Transverse colon (tissue), 4 donors: ENCODE measurements at places on chromosomes 1 and 21. TPM values are rescaled to one million over a fixed set of nuclear protein-coding genes. Genes with fewer than 3 reads are reported as not detected.
A peak's percentile ranks its signal among the peaks of the same experiment; 100 is the strongest.

- no peaks in the 10 kb centered on the region for H3K36me3 ChIP-seq
- H3K27ac ChIP-seq, result no peak overlapping the region
- H3K27me3 ChIP-seq, result no peaks in the 10 kb centered on the region
- no peak for DNase-seq
Measured at GRCh38 chr1:2405588-2406295, 6.6 kb downstream of the PEX10 start.

- no peak overlapping the region for H3K27ac ChIP-seq
- H3K27me3 ChIP-seq, result no peaks in the 10 kb centered on the region
- H3K4me3 ChIP-seq, result no peak overlapping the region
- no peak for DNase-seq
- H3K36me3 ChIP-seq, result no peaks in the 10 kb centered on the region
Measured at GRCh38 chr1:202038688-202039346, 28.4 kb downstream of the ELF3 start.

GRCh38 chr1:68361346-68361910 lies 88.3 kb downstream of the RPE65 start:
- H3K4me1 ChIP-seq, result peaks cover 19% of the 10 kb centered on the region
- no peak overlapping the region for H3K4me3 ChIP-seq
- H3K27ac ChIP-seq, result no peak overlapping the region
- H3K27me3 ChIP-seq, result no peaks in the 10 kb centered on the region
- H3K36me3 ChIP-seq, result no peaks in the 10 kb centered on the region

DNA sequence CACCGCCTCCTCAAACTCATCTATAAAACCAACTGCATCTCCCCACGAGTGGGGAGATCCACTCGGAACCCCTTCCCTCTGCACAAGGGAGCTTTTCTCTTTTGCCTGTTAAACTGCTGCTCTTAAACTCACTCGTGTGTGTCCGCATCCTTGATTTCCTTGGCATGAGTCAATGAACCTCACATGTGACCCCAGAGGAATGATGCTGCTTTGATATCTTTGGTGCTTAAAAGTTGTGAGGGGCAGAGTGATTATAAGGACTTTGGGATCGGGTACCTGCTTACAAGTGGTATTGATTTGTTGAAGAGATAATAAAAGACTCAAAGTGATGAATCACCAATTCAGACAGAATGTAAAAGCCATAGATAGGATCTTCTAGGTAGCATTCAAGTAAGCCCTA lies 125.3 kb downstream of the GREM2 start:
- H3K36me3 ChIP-seq, result no peaks in the 10 kb centered on the region
- no peaks in the 10 kb centered on the region for H3K27me3 ChIP-seq
- H3K4me1 ChIP-seq, result no peaks in the 10 kb centered on the region
- no peak overlapping the region for H3K4me3 ChIP-seq

GRCh38 chr1:213666113-213666512 lies 321.7 kb upstream of the PROX1 start:
- no peaks in the 10 kb centered on the region for H3K36me3 ChIP-seq
- no peak for DNase-seq
- H3K4me1 ChIP-seq, result no peaks in the 10 kb centered on the region
- no peaks in the 10 kb centered on the region for H3K27me3 ChIP-seq

GRCh38 chr21:39852021-39852721 lies 15.1 kb upstream of the PCP4 start:
- H3K27me3 ChIP-seq, result no peaks in the 10 kb centered on the region
- H3K36me3 ChIP-seq, result no peaks in the 10 kb centered on the region
- no peaks in the 10 kb centered on the region for H3K4me1 ChIP-seq
- no peak overlapping the region for H3K4me3 ChIP-seq

DNA sequence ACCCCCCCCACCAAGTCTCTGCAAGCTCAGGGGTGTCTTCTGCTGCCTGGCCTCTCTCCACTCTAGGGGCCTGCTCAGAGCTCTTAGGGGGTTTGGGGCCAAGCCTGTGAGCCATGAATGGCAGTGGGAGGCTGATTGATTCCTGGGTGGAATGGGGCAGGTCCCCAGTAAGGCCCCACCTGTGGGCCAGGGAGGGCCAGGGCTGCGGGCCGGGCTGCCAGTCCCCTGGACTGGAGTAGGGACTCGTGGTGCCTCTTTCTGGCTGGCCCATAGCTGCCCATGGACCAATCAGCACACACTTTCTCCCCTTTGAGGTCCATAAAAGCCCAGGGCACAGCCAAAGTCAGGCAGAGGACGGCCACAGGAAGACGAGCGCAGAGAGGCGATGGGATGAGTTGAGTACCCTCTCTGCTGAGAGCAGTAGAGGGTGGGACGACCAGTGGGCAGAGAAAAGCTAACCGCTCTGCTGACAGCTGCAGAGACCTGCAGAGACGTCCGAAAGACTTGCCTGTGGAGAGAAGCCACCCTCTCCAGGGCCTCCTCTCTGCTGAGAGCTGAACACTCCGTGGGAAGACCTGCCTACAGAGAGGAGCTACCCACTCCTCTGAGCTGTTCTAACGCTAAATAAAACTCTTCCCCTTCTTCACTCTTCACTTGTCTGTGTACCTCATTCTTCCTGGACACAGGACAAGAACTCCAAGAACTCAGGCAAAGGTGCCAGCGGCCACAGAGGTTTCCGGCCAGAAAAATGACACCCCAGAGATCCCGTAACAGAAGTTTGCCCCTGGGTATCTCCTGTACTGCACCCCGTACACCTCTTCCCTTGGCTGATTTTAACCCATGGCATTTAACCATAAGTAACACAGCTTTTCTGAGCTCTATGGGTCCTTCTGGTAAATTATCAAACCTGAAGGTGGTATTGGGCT lies 38.2 kb upstream of the TARDBP start:
- no peaks in the 10 kb centered on the region for H3K36me3 ChIP-seq
- no peak overlapping the region for H3K4me3 ChIP-seq
- no peaks in the 10 kb centered on the region for H3K27me3 ChIP-seq
- H3K4me1 ChIP-seq, result peaks cover under 1% of the 10 kb centered on the region
- no peak overlapping the region for H3K27ac ChIP-seq
- DNase-seq, result no peak

DNA sequence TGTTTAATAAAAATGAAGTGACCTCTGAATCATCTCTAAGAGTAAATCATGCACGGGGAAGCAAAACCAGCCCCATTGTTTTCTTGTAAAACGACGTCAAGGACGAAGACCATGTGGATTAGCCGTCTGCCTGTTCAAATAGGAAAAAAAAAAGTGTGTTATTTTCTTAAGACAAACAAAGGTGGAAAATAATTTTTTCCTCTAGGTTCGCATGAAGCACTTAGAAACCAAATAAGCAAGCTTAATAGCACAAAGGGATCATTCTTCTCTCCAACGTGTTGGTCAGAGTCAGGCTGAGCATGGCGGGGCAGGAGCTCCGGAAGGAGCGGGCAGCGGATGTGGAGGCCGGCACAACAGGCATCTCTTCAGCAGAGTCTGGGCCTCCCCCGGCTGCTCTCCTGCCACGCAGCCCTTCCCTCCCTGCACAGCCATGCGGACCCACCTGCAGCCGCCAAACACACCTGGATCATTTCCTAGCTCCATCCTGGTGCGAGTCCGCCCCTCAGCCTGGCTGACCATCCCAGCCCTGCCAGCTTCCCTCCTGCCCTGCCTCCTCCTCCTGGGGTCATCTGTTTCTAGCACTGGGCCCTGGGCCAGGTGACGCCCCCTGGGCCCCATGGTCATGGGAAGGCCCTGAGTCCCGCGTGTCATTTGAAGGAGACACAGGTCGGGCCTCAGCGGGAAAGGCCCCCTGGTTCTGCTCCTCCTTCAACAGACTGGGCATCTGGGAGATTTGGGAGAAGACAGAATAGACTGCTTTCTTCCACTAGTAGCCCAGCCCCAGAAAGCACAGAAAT lies 40.2 kb downstream of the MX1 start:
- no peaks in the 10 kb centered on the region for H3K27me3 ChIP-seq
- no peak for DNase-seq
- peaks cover 10% of the 10 kb centered on the region for H3K36me3 ChIP-seq
- no peaks in the 10 kb centered on the region for H3K4me1 ChIP-seq

DNA sequence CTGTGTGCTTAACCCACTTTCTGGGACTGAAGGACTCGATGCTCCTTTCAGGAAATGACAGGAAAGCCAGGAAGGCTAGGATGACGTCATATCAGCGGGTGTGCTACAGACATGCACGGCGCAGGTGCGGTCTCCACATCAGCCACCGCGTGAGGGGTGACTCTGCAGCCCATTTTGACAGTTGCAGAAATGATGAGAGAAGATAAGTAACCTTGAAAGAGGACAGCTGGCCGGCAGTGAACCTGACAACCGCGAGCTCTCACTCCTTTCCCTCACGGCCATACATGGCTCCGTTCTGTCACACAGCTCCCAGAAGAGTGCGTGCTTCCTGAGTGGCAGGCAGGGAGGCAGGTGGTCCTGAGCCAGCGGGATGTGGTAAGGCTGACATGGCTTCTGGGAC lies 1.7 kb upstream of the KRTAP10-5 start:
- H3K36me3 ChIP-seq, result no peaks in the 10 kb centered on the region
- no peaks in the 10 kb centered on the region for H3K4me1 ChIP-seq
- no peak overlapping the region for H3K27ac ChIP-seq
- no peak for DNase-seq

- peaks cover 14% of the 10 kb centered on the region for H3K4me1 ChIP-seq
- peak overlapping the region; percentile 83 for H3K4me3 ChIP-seq
- peak; percentile 10 for DNase-seq
- H3K27ac ChIP-seq, result peak overlapping the region; percentile 84
- peaks cover 7% of the 10 kb centered on the region for H3K27me3 ChIP-seq
- no peaks in the 10 kb centered on the region for H3K36me3 ChIP-seq
Measured at GRCh38 chr1:89633800-89634625, 1.1 kb downstream of the LRRC8C start.

DNA sequence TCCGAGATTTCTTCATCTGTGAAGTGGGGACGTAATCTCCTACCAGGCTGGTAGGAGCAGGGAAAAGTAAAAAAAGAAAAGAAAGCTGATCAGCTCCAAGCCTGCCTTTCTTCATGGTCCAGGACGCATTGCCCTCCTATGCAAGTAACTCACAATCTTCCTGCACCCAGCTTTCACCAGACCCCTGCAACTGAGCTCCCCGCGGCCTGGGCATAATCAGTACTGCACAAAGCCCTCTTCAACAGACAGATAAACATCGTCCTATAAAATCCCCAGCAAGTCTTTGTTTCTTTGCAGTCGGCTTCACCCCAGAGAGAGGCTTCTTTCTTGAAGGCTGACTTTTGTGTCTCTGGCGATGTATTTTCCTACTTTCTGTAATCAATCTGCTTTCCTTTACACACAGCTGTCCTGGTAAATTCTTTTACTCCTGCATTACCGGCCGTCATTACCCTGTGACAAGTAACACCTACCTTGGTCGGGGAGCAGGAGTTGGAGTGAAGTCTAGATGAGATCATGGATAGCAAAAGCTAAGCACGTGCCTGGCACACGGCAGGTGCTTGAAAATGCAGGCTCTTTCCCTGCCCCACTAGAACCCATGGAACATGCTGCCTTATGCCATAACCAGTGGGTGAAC lies 8.3 kb downstream of the PADI1 start:
- H3K36me3 ChIP-seq, result no peaks in the 10 kb centered on the region
- H3K4me1 ChIP-seq, result peaks cover 13% of the 10 kb centered on the region
- no peak for DNase-seq

GRCh38 chr1:172287208-172287607 lies 133.3 kb upstream of the C1orf105 start:
- H3K36me3 ChIP-seq, result no peaks in the 10 kb centered on the region
- no peaks in the 10 kb centered on the region for H3K4me1 ChIP-seq
- peak overlapping the region; percentile 61 for H3K27ac ChIP-seq
- DNase-seq, result peak; percentile 14

DNA sequence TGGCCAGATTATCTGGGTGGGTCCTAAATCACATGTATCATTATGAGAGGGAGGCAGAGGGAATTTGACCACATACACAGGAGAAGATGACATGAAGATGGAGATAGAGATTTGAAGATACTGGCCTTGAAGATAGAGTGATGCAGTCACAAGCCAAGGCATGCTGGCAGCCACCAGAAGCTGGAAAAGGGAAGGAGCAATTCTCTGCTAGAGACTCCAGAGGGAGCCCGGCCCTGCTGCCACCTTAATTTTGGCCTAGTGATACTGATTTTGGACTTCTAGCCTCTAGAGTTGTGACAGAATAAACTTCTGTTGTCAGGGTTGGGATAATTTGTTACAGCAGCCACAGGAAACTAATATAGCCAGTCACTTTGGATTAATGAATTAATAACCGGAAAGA lies 2.2 kb upstream of the PRDM2 start:
- peaks cover 12% of the 10 kb centered on the region for H3K27me3 ChIP-seq
- H3K36me3 ChIP-seq, result no peaks in the 10 kb centered on the region
- no peak overlapping the region for H3K4me3 ChIP-seq
- H3K27ac ChIP-seq, result no peak overlapping the region

GRCh38 chr1:230332575-230333066 lies 93.5 kb downstream of the PGBD5 start:
- no peak overlapping the region for H3K4me3 ChIP-seq
- no peak for DNase-seq
- no peak overlapping the region for H3K27ac ChIP-seq
- no peaks in the 10 kb centered on the region for H3K4me1 ChIP-seq
- no peaks in the 10 kb centered on the region for H3K27me3 ChIP-seq

DNA sequence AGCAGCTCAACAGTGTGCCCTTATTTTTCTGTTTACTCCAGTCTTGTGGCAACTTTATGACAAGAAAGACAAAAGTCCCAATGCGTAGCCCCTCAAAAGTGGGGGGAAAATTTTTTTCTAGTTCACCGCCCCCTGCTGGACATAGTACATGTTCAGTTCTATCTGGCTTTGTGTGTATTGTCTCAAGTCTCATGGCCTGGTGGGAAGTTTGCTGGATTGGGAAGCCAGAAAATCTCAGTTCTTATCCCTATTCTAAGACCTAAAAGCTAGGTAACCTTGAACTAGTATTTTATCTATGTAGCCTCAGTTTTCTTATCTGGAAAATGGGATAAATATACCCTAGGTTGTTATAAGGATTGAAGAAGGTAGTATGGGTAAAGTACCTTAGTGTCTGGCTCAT lies 55.8 kb upstream of the LDLRAP1 start:
- peaks cover 42% of the 10 kb centered on the region for H3K36me3 ChIP-seq
- H3K27me3 ChIP-seq, result no peaks in the 10 kb centered on the region
- DNase-seq, result no peak
- H3K4me3 ChIP-seq, result no peak overlapping the region

- H3K27me3 ChIP-seq, result no peaks in the 10 kb centered on the region
- no peaks in the 10 kb centered on the region for H3K36me3 ChIP-seq
- H3K4me3 ChIP-seq, result no peak overlapping the region
Measured at GRCh38 chr1:243601720-243602119, 248.3 kb downstream of the AKT3 start.

- no peak overlapping the region for H3K4me3 ChIP-seq
- H3K27me3 ChIP-seq, result no peaks in the 10 kb centered on the region
- no peaks in the 10 kb centered on the region for H3K4me1 ChIP-seq
Measured at GRCh38 chr1:212970085-212970484, 19.7 kb downstream of the VASH2 start.

GRCh38 chr1:100164216-100164615 lies 13.8 kb downstream of the LRRC39 start:
- no peaks in the 10 kb centered on the region for H3K4me1 ChIP-seq
- no peak for DNase-seq
- H3K27me3 ChIP-seq, result no peaks in the 10 kb centered on the region
- no peak overlapping the region for H3K4me3 ChIP-seq

GRCh38 chr21:27329255-27329851 lies 362.5 kb upstream of the ADAMTS5 start:
- no peak overlapping the region for H3K4me3 ChIP-seq
- DNase-seq, result no peak

The ZBTB18 gene
- total RNA-seq, result 32.8 TPM

The NBPF10 gene
- total RNA-seq, result 1.9 TPM

The RAD54L gene
- 1.5 TPM for total RNA-seq

The LCE2C gene
- total RNA-seq, result not detected

The NUP210L gene
- not detected for total RNA-seq

The SPAG17 gene
- total RNA-seq, result not detected

The LAD1 gene
- 148 TPM for total RNA-seq

The C1orf210 gene
- 100 TPM for total RNA-seq
